NCI-H510A treated with DMSO at 0.1 percent for 48 hours (cell line): ENCODE measurements at places on chromosomes 7 and 10.

DNA sequence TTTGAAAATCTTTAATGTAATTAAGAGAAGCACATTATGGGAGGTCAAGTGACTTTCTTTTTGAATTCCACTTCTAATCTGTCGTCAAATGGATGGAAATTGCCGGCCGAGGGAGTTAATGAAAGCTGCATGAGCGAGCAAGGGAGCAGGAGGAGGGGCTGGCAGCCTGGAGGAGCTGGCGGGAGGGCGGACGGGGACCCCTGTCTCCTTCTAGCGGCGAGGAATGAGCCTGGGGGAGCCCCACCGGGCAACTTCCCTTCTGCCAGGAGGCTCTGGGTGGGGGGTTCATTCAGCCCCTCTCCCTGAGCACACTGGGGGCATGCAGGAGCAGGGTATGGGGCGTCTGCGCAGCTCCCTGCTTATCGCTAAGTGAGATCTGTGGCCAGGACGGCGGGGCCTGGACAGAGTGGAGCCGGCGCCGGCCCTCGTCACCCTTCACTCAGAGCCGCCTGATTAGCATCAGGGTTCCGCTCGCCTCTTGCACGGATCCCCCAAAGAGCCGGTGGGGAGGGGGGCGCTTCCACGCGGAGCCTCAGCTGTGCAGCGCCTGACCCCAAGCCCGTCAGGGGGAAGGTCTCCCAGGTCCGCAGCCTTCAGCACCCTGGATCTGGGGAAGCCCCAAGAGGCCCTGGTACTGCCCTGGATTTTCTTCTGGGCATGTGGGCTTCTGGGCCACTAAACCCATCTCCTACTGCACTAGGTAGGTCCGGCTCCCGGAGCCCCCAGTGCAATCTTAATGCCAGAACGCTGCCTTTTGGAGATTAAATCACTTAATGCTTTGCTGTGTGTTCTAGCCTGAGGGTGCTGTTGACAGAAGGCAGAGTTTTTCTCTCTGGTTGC lies 680.8 kb downstream of the LRMDA start:
- DNase-seq, result no peak

DNA sequence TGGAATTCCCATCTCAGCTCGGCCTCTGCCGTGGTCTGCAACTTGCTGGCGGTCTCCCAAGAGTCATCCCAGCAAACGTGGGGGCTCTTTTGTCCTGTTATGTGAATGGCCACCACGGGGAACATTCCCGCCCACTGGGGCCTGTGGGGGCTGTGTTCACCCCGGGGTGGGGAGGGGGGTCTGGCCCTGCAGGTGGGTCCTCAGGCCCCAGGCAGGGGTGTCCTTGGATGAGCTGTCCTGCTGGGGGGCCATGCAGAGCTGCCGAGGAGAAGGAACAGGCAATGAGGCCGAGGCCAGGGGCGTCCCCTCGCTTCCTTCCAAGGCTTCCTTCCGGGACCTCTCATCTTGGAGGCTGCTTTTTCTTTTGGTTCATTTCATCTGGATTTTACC lies 24.4 kb upstream of the PITRM1 start:
- no peak for DNase-seq

DNA sequence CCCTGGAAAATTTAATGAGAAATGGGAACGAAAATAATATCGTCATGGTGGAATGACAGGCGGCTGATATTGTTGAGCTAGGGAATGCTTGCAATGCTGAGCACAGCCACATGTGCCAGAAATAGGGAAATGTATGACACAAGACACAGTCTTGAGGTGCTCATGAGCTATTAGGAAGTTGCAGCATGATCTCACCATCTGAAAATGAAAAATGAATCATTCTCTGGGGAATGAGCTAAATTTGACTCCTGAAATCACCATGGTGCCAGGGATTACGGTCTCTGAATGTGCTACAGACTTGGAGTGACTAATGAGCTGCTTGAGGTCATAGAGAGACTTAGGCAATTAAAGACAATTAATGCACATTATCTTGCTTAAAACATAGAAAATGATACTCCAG lies 845.0 kb downstream of the CNTNAP2 start:
- DNase-seq, result no peak

DNA sequence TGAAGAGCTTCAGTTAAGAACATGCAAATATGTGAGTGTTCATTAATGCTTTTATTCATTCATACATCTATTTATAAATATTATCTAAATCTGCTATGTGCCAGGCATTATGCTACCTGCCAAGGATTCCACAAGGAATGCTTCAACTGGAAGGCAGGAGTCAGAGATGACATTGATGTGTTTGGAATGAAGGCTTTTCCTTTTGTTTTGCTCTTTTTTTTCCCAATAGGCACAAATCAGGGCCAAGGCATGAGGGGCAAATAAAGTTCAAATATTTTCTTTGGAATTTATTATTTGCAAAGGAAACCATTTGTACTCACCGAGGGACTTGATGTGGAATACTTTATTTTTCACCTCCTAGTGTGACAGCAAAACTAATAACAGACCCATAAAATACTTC lies 530.3 kb downstream of the ARL4A start:
- no peak for DNase-seq

GRCh38 chr7:85595750-85596178 lies 408.9 kb upstream of the SEMA3D start:
- DNase-seq, result no peak

- peak; percentile 89 for DNase-seq
Measured at GRCh38 chr7:157097569-157097968, 41.2 kb upstream of the UBE3C start.

DNA sequence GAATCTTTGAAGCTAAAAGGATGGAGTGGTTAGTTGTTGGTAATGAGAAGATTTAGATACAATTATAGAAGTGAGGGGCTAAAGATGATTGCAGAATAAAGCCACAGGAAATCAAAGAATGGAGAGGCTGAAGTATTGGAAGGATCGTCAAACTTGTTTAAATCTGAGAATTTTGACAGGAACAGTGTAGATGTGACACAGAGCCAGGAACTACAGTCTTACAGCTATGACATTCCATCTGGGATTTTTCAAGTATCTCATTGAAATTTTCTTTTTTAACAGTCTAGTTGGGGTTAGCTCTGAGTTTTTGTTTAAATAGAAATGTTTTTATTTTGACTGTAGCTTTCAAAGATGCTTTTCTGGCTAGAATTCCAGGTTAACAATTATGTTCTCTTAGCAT lies 181.4 kb downstream of the NRG3 start:
- no peak for DNase-seq

- no peak for DNase-seq
Measured at GRCh38 chr10:29734962-29735627, 100.3 kb upstream of the SVIL start.

- DNase-seq, result no peak
Measured at GRCh38 chr7:6614953-6615722, at the start of gene ZNF853. Gene ZNF853, plus strand, starts transcription at chr7:6615610. Its CDS starts 565 bp downstream, at chr7:6616175.

DNA sequence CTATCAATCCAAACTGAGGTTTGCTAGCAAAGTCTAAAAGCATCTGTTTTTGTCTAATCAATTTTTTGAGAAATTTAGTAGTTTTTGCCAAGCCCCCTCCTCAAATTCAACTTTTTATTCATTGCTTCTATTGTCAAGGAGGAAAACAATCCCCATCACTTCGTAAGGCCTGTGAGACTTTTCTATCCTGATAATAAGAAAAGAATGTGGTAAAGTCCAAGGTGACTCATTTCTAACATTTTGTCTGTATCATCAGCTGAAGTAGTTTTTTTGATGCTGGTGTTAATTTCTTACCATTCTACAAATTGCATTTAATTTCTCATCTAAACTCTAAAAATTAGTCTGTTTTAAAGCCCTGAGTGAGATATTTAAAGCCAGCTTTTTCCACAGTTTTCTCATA lies 11.7 kb downstream of the ANK3 start:
- DNase-seq, result no peak

DNA sequence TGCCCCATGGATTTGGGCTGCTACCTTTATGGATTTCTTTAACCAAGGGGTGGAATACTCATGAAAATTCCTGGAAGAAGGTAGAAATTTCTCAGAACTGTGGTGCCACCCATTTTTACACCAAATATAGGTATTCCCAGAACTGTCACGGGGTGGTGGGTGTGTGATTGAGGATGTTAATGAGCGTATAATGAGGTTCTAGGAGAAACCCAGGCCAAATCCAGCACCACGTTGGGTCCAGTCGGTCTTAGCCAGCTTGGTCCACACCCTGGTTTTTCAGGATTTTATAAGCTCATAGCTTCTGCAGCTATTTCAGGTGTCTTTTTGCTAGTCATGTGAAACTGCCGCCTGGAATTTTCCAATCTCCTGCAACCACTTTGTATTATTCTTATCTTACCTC lies 83.3 kb downstream of the HECW1 start:
- no peak for DNase-seq

GRCh38 chr10:53864846-53865245 lies 936.2 kb downstream of the PCDH15 start:
- DNase-seq, result no peak

- no peak for DNase-seq
Measured at GRCh38 chr7:68235937-68236336, 1239.3 kb downstream of the TYW1 start.

DNA sequence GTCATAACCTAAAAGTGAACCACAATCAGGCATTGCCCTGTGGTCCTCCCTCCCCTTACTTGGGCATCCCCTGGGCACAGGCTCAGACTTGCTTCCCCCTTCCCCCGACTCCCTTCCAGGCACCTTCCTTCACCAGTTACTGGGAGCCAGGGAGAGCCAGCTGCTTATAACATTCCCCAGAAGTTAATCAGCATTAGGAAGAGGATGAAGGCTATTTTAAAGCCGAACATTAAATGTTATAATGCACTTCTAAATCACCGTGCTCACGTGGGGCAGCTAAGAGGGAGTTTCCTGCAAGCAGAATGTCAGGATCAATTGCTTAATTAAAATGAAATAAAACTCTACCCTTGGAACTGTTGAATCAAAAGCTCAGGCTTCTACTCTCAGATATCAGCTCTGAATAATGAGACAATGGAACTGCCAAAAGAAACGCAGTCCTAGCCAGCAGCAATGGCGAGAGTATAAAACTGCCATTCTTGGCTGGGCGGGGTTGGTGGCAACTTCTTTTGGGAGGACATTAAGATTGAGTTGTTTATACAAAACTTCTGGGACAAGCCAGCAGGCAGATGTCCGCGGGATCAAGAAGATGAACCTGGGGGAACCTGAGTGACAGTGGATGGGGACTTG lies 169.5 kb downstream of the FANK1 start:
- DNase-seq, result no peak

DNA sequence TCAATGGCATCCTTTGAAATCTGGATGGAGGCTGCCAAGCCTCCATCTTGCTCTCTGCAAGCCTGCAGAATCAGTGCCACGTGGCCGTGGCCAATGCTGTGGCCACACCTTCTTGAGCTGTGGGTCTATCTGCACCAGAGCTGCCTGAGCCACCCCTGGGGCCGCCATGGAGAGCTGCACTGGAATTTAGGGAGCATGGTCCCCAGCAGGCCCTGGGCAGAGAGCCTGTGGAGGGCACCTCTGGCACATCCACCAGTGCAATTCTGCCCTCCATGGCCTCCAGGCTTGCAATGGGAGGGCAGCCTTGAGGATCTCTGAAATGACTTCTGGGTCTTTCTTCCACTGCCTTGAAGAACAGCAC lies 55.6 kb upstream of the NKX6-2 start:
- no peak for DNase-seq

DNA sequence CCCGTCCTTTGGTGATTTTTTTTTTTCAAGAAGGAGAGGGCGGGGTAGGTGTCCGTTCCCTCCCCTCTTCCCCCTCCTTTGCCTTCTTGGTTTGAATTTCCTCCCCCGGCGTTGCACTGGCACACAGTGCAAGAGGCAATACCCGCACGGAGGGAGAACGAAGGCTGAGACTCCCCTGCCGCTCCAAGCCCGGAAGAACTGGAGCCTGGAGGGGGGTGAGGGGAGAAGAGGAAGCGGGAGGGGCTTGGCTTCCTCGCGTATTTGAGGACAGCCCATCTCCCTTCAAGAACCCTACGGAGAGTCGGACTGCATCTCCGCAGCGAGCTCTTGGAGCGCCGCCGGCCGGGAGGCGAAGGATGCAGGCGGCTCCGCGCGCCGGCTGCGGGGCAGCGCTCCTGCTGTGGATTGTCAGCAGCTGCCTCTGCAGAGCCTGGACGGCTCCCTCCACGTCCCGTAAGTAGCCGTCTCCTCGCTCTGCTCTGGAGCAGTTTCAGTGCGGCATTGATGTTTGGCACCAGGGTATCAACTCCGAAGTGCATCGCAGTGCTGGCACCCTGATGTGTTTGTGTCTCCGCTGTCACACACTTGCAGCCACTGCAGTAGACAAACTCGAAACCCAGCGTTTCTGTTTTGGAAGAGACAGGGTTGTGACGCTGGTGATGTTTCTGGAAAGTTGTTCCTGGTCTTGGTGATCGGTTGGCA lies at the start of gene CNTNAP2:
TSS of gene CNTNAP2 (plus strand) at position 281 of the 702 bp plus-strand sequence. CDS start at position 357, 76 bp downstream.
- DNase-seq, result peak; percentile 66

DNA sequence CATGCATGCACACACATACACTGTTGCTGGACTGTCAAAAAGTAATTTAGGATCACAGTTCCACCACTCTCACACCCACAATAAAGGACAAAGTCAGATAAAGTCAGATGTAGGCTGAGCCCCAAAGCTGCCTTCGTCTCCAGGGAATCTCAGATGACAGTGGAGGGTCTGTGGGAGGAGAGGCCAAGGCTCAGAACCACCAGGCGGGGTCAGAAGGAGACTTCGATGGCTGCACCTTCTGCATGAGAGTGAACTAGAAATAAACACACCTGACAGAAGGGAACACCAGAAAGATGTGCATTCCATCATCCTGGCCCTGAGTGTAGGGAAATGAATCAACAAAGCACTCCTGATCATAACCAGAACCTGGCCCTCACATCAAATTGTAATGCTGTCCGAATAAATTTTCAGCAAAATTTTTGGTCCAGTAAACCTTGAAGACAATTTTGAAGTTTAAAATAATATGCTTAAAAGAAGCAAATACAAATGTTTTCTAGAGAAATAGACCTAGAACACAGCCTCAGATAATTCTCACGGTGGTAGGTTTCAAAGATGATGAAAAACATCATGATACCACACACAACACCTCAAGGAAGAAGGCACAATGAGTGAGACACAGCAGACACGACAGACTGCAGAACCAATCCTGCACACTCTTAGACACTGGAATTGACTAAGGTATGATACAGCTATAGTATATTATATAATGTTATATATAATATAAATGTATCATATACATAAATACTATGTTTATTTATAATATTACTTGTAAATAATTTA lies 269.8 kb upstream of the KLF6 start:
- DNase-seq, result no peak

DNA sequence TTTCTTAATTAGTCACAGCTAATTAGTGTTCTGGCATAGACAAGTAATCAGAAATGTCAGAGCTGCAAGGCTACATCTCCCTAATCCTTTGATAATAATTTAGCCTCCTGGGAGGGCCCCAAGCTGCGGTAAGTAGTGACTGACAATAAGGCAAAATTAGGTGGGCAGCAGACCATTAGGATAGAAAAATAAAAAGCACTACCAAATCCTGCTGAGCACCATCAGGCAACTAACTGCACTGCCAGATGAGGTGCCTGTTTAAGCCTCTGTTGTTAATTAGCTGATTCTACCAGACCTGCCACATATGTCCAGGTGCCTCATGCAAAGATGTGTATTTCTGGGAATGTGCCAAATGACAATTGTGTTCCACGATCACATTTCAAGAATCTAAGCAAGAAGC lies 32.5 kb upstream of the FEZF1 start:
- DNase-seq, result no peak

GRCh38 chr10:7300384-7300971 lies 110.4 kb downstream of the SFMBT2 start:
- no peak for DNase-seq
